ENCODE measurements at places on chromosomes 5 and 9.
A peak's percentile ranks its signal among the peaks of the same experiment; 100 is the strongest.

DNA sequence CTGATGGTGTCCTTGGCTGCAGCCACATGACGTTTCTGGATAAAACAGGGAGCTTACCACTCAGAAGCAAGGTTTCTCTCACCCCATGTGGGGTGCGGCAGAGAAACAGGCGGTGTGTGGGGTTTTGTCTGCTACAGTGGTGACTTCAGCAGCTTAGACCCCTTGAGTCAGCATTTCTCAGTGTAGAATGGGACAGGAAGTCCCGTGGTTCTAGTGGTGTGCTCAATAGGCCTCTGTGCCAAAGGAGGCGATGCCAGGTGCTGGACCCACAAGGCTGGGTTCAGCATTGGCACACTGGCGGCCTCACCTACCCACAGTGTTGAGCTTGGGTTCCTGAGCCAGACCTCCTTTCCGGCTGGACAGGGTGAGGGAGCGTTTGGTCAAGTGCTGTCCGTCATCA lies 125.2 kb upstream of the SMIM23 start:
- ATAC-seq = no peak

GRCh38 chr5:160092960-160093707 lies 26.1 kb downstream of the PWWP2A start:
- no peak for ATAC-seq

DNA sequence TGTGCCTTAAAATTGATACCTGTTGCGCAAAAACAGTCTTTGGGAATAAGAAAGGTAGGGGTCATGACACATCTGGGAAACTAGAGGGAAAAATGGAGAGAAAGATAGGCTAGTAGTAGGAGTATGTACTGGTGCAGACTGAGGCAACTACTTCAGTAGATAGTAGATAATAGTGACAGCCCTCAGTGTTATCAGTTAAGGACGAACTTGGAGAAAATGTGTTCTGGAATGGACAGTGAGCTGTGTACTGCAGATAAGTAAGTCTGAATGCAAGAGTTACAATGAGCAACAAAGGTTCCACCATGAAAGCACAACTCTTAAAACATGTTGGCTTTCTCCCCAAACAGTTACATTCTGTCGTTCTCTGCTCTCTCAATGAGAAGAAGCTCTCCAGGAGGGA lies 6.5 kb upstream of the INSL6 start:
- no peak for ATAC-seq

DNA sequence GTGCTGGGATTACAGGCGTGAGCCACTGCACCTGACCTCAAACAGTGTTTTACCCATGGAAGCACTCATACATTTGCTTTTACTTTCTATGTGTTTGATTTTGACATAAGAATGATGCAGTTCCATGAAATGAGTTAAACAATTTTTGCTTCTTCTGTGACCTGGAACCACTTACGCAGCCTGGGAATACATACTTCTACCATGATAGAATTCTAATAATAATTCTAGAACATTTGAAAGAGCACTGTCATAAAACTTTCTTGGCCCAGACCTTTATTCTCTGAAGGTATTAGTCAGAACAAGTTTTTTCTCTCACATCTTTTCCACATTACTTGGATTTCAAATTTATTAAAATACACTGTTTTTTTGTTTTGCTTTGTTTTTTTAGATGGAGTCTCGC lies 25.3 kb upstream of the COL5A1 start:
- no peak for ATAC-seq

DNA sequence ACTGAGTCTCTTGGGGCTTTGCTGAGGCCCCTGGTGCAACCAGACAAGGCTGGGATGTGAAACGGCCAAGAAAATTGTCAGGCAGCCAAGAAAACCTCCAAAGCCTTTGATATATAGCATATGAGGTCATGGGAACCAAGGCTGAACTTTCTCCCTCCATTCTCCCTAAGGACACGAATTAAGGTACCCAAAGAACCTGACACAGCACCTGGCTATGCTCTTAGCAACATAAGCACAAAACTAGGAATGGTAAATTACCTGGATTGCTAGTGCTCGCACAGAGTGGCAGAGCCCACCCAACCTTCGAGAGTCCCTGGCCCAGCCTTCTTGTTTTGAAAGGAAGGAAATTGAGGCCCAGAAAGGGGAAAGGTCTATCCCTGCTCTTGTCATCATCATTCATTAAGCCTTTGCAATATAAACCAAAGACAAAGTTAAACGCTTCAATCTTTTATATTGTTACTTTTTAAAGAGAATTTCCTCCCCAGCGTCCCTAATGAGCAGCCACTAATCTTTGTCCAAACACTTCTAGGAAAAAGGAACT lies 220.0 kb upstream of the NR4A3 start:
- ATAC-seq = no peak

DNA sequence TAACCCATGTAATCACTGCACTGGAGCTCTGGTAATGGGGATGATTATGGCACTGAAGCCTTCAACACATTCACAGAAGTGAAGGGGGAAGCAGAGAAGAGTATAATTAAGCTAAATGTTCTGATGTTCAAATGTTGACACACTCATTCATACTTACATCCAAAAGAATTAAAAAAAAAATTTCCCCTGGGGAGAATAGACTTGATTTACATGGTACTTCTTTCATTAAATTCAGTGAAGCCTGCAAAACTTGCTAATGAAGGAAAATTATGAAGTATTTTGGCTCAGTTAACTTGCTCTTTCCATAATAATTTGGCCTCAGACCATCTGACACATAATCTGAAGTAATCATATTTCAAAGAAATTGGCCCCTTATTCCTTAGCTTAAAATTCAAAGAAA lies 428.8 kb downstream of the SH3GL2 start:
- no peak for ATAC-seq

DNA sequence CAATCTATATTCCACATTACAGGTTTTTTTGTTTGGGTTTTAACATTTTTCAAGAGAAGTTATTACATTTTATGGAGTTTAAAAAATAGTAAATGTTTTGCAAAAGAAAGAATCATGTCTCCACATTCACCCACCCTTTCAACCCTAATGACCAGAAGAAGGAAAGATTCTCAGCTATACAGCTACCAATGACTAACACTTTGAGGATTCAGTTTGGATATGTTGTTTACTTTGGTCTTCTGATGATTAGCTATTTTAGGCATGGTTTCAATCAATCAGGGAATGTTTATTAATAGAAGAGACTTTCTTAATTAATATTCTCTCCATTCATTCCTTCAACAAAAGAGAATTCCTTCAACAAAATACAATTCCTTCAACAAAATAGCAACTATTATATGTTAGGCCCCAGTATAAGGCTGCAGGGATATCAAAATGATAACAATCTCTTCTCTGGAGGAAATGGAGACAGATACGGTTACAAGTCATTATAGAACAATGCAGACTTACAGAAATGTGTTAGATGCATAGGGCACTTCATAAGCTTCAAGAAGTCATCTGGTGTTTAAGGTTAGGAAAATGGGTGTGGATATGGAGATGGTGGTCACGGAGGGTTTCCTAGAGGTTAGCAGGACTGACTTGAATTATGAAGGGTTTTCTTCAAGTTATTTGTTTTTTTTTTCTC lies 9.3 kb upstream of the NR3C1 start:
- no peak for ATAC-seq

GRCh38 chr9:132410642-132411041 lies 631 bp downstream of the CFAP77 start:
- peak; percentile 33 for ATAC-seq

DNA sequence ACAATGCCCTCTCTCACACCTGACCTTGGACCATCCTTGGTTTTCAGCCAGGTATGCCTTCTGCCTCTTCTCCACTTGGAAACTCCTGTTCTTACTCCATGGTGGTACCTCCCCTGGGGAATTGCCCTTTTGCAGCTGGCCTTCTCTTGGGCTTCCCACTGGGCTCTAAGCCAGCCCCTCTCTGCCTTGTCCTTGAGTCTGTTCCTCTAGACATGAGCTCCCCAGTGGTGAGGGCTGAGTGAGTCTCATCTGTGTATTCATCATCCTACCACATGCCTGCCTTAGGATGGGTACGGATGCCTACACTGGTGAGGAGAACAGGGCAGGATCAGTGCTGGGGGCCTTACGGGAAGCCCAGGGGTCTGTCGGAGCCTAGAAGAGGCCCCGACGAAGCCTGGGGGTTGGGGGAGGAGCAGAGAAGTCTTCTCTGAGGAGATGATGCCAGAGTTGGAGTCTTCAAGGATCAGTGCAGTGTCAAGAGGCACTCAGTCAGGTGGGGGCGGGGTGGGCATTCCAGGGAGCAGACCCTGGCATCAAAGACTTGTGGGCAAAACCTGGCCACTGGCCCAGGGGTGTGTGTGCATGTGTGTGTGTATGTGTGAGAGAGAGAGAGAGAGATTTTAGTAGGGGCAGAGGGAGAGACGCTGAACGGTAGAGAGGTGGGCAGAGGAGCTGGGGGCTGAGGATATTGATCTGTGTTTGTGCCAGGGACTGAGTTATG lies 5.2 kb upstream of the CRB2 start:
- ATAC-seq = no peak

GRCh38 chr9:128006332-128006996 lies 25.7 kb upstream of the EEIG1 start:
- no peak for ATAC-seq

GRCh38 chr5:5403741-5404140 lies 18.7 kb upstream of the ICE1 start:
- no peak for ATAC-seq

DNA sequence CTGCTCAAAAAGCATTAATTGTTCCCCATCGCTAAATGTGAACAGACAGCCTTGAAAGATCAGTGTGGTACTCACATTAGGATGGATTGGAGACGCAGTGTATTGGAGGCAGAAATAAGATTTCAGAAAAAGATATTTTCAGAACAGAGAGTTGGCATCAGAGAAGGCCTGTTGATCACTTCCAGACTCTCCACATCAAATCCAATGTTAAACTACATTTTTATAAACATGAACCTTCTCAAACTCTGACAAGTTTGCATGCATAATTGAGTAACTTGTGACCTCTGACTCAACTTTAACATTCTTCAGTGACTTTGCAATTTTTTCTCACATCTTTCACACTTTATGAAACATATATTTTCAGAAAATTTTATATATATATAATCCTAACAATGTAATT lies 919.6 kb upstream of the SEMA6A start:
- no peak for ATAC-seq

GRCh38 chr9:79660615-79661014 lies 88.8 kb downstream of the TLE4 start:
- no peak for ATAC-seq

DNA sequence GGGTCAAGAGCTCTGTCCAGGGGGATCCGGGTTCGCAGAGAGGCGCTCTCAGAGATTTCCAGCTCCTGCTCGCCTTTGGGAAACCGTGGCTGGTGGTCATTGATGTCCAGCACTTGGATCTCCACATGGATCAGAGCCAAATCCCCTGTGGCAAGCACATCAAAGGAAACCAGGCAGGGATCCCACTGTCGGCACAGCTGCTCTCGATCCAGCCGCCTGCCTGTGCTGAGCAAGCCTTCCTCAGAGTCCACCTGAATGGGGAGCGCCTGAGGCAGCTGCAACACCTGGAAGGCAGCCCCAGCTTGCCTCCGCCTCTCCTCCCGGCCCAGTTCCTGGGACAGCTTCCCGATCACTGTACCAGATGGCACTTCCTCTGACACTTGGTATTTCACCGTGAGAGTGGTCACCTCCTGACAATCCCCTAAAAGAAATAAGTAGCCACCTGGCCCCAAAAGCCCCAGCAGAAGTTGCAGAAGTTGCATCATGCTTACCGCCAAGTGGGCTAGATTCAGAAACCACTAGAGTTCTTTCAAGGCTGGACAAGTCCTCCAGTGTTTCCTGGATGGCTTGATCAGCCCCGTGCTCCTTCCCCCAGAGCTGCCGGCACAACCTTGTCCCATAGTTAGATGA lies 520 bp downstream of the PCDH12 start:
- no peak for ATAC-seq

- ATAC-seq = no peak
Observed at GRCh38 chr5:72107901-72108201, 576 bp downstream of the MAP1B start.

- peak; percentile 22 for ATAC-seq
Observed at GRCh38 chr9:5832071-5832537, 813 bp downstream of the ERMP1 start.

GRCh38 chr9:99126312-99126711 lies 21.4 kb downstream of the TGFBR1 start:
- peak; percentile 37 for ATAC-seq

- peak; percentile 31 for ATAC-seq
Observed at GRCh38 chr9:17799369-17799768, 220.5 kb downstream of the SH3GL2 start.

- no peak for ATAC-seq
Observed at GRCh38 chr5:31464081-31464480, 67.8 kb downstream of the DROSHA start.

- ATAC-seq = no peak
Observed at GRCh38 chr9:105459336-105459735, 11.5 kb downstream of the FSD1L start.

DNA sequence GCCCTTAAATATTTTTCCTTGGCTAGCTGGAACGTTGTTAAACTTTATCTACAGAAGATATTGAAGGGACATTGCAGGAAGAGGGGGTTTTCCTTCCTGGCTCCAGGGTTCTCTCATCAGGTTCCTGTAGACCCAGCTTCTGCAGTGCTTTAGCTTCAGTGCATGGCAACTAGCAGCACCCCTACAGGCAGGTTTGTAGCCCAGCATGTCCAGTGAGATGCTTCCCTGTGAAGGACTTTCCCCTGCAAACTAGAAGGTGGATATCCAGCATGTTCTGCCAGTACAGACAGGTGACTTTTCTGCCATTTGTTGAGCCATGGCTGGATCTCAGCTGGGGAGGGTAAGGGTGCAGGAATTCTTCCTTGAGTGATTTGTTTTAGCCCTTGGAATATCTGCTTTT lies 10.4 kb downstream of the CCL28 start:
- ATAC-seq = no peak

GRCh38 chr9:103361906-103362305 lies 366.8 kb downstream of the CYLC2 start:
- ATAC-seq = no peak

- ATAC-seq = no peak
Observed at GRCh38 chr9:134344068-134344799, 18.0 kb downstream of the RXRA start.

GRCh38 chr9:111316796-111317195 lies 13.2 kb downstream of the OR2K2 start:
- ATAC-seq = no peak

- ATAC-seq = peak; percentile 87
Observed at GRCh38 chr5:157108976-157109375, at the start of gene HAVCR2. TSS of gene HAVCR2 (minus strand) at chr5:157109044. CDS start at chr5:157108983, 61 bp downstream.

DNA sequence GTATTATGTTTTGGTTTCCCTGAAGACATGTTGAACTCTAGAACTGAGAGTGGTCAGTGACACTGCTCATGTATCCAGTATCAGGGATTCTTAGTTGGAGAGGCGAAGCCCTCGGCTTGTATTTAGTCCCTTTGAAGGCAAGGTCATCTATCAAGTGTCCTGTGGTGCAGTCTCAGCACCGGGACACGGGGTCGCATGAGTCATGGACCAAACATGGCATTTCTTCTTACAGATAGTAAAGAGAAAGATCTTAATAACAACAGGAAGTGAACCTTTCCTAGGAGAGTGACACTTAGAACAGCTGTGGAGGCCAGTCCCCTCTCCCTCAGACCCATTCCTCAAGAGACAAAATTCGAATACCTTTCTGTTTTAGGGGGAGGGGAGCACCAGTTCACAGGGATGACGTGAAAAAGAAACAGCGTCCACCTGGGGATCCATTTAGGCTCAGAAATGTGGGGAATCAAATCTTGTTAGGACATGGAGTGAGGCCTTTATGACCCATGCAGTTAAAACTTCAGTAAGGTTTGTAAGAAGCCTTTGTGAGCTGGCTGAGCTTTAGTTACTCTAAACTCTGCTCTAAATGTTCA lies 86.5 kb downstream of the ADGRV1 start:
- ATAC-seq = no peak

Measured in activated T-helper 17 cell treated with anti-CD3 and anti-CD28 coated beads, Interleukin-2, amount 50 U/mL, for 72 hours (primary cell).